ENCODE measurements at places on chromosomes 1 and 21.

DNA sequence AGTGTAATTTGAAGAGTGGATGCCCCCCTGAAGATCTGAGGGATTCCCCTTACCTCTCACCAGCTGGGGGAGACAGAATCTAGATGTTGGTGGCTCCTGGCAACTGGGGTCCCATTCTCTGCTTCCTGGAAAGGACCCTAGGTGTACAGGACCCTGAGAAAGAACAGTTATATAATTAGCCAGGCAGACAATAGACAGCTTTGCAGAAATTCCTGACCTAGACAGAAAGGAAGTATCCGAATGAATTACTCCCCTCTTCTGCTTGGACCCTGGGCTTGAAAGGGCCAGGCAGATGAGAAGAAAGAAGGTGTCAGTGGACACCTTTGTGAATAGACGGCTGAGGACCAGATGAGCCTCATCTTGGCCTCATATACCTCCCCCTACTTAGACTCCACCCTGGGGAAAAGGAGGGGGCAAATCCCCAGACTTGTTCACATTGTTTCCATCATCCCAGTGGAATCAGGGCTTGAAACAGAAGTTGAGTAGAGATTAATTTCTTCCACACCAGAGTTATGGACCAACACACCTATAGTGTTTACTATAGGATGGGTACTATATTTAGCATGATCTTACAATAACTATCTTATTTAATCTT lies 1.8 kb upstream of the IQGAP3 start:
- no peak for DNase-seq

DNA sequence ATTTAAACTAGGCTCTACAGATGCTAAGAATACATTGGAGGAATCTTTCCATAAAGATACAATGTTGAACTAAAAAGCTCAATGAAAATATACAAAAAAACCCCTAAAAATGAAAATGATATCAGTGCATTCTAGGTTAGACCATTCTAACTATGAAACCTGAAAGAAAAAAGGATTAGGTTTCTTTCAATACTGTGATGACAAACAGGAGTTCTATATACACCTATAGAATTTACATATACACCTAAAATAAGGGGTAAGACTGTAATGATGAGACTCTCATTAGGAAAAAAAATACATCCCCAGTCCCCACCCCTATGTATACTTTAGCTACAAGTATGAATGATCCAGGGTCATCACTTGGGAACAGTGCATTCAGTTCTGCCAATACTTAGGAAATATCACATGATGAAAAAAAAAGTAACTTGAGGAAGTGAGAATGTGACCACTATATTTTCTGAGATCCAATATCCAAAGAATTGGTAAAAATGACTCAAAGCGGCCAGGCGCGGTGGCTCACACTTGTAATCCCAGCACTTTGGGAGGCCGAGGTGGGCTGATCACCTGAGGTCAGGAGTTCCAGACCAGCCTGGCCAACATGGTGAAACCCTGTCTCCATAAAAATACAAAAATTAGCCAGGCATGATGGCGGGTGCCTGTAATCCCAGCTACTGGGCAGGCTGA lies 26.3 kb downstream of the SELENOF start:
- no peak for DNase-seq

GRCh38 chr21:43689556-43690337 lies 29.2 kb upstream of the PDXK start:
- DNase-seq = no peak

DNA sequence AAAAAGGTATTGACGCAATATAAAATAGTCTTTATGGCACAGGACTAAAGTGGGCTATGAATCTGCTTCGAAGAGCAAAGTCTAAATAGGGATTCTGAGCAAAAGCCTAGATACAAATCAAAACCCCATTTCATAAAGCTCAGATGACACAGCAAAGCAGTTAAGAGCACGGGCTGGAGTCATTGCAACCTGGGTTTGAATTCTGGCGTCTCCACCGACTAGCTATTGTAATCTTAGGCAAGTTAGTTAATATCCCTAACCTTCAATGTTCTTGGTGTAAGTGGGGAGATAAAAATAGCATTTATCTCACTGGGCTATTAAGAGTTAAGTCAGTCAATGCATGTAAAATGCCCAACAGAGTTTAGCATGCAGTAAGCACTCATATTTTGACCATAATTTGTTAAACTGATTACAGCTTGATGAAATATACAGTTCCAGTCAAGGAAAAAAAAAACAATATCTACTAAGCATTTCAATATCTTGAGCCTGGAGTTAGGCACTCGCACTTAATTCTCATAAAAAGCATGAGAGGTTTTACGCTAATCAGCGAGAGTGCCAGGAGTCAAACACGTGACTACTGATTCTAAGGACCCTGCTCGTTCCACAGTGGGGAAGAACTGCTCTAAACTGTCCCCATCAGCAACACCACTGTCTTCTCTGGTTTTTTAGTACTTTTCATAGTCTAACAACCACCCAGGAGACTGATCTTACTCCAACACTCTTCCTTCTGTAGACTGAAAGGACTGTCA lies 75.5 kb downstream of the JAK1 start:
- DNase-seq = no peak

- no peak for DNase-seq
Observed at GRCh38 chr1:223653015-223653414, 12.5 kb downstream of the CAPN8 start.

DNA sequence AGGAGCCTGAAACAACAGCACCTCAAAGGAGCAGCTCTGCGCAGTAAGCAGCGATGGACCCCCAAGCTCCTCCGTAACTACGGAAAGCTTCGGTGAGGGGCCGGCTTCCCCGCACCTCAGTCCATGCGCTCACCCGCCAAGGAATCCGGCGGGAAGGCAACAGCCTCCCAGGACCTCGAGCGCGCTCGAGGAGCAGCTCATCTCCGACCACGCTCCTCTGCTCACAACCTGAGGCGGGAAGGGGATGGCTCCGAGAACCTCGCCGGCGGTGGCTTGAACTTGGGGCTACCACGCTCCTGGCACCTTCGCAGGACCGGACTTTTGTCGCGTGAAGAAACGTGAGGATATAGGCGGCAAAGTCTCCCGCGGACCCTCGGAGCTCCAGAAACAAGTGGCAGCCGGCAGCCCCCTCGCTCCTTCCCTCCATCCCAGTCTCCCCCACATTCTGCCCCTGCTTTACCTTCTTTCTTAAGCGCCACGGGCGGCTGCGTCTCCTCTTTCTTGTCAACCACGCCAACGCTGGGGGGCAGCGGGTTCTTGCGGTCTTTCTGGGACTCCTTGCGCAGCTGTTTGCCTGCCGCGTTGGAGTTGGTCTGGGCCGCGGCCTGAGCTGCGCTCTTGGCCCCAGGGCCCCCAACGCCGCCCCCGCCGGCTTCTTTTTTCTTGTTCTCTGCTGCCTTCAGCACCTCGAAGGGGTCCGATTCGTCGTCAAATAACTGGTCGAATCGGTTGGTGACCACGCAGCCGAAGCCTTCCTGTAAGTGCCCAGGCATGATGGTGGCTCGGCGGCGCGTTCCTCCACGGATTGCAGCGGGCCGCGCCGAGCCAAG lies 459 bp downstream of the SERBP1 start:
- DNase-seq = peak; percentile 37

DNA sequence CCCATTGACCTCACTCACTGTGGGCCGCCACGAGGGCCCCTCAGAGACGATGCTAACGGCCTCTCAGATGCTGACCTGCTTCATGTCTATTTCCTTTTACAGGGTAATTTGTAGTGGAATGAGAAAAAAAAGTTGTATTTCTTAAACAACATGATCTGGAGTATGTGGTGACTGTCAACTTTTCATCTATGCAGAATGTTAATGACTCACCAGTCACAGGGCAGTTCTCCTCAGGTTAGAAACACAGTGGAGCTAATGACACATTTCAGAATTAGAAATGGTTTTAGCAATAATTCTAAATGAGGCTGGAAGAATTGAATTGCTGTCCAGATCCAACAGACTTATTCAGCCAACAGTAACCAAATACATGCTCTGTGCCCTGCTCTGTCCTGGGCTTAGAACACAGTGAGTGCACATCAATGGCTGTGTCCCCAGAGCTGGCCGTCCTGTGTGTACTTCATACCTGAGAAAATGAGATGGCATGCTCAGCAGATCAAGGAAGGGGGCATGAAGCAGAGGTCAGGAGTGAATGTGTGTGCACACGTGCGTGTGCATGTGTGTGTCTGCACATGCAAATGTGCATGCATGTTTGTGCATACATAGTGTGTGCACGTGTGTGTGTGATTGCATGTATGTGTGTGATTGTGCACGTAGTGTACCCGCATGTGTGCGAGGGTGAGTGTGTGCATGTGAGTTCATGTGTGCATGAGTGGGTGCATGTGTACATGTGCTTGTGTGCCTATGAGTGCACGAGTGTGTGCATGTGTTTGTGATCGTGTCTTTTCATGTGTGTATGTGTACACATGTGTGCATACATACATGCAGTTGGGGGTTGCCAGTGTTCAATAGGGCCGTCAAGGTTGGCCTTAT lies 145.3 kb downstream of the PCBP3 start:
- no peak for DNase-seq

GRCh38 chr1:164609089-164609488 lies 50.1 kb downstream of the PBX1 start:
- DNase-seq = no peak

DNA sequence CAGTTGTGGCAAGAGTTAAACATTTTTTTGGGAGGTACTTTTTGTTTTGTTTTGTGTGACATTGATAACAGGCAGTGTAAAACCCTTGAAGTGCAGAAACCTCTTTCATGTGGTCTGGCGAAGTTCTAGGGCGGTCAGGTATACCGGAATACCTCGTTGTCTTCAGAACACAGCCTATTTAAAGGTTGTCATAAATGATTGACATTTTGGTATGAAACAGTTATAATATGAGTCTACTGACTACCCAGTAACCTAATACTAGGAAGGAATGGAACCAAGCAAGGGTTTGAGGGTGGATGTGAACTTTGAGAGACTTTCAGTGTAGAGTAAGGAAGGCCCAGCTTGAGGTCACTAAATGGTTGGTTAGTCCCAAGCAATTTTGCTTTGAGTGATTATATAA lies 40.5 kb downstream of the PATJ start:
- DNase-seq = peak; percentile 41

GRCh38 chr21:33586927-33587326 lies 1.6 kb downstream of the DONSON start:
- no peak for DNase-seq

DNA sequence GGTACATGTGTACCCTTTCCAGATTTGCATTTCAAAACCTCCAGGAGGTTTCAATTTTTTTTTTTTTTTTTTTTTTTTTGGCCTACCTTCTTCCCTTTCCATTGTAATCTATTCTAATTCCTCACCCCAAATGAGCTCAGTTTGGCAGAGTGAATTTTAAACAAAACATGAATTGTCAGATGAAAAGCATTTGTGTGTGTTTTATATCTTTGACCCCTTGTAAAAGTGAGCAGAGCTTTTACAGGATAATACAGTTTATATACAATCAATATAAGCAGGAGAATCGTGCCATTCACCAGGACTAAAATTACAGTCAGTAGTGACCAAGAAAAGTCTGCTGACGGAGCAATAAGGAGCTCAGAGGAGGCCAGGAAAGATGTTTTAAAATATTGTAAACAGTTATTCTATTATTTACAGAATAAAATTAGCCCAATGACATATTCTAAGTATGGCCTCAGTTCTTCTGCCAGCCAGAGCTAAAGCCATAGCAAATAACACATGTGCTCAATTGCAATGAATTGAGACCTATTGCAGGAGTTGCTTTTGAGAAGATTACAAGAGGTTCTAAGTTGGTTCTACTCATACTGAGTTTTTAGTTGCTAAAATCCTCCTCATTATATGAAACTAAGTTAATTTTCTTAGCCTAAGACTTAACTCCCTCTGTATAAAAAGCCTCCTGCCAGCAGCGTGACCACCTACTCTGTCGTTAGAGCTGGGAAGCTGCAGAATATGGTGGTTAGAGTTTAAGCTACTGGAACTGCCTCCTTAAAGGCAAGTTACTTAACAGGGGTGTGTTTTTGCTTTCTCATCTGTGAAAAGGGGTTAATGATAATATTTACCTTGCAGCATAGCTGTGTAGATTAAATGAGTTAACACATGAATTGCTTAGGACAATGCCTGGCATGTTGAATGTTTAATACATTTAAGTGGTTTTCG lies 50.8 kb upstream of the ZNF326 start:
- no peak for DNase-seq

DNA sequence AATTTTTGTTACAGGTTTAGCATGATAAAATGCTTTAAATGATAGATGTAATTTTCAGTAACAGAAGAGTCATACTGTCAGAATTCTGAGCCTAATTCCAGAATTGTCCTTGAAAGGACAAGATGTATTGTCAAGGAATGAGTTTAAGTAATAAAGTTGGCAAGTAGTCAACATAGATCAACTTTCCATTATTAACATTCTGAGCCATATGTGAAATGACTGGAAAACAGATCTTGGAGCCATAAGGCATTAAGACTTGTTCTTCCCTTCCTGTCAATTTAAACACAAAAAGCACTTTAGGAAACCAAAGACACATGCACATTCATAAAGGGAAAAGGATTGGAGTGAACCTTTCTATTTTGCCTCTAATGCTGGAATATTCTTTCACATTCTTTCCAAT lies 107.0 kb downstream of the ODF2L start:
- DNase-seq = no peak
